CD4-positive, alpha-beta T cell treated with Interleukin-15 for 1 hour (primary cell): ENCODE measurements at places on chromosomes 7 and 10.

GRCh38 chr7:117612637-117613036 lies 132.8 kb downstream of the CFTR start:
- no peak for DNase-seq

DNA sequence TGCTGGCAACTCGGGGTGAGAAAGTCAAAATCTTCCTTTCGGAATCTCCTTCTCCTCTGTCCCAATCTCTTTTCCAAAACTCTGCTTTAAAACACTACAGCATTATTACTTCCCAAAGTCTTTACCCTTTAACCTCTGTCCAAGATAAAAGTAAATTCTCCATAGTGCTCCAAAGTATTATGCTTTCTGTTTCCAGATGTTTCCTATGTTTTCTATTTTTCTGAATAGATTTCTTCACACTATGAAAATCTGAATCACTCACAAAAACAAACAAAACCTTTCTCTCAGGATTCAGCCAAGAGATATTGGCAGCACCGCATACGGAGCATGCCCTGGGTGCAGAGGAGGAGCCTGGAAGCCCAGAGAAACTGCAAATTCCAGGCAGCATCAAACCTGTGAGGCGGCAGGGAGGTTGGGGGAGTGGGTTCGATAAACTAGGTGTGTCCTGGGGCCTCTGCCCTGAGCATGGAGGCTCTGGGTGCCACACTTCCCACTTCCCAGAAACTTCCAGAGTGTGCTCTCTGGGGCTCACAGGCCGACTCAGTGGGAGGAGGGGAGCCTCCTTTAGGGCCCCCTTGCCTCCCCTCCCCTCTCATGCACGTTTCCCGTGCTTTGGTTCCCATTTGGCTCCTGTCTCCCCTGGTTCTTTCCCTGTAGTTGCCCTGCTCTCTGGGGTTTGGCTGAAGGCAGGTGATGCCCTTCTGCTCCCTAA lies 35.6 kb downstream of the VIPR2 start:
- no peak for DNase-seq

DNA sequence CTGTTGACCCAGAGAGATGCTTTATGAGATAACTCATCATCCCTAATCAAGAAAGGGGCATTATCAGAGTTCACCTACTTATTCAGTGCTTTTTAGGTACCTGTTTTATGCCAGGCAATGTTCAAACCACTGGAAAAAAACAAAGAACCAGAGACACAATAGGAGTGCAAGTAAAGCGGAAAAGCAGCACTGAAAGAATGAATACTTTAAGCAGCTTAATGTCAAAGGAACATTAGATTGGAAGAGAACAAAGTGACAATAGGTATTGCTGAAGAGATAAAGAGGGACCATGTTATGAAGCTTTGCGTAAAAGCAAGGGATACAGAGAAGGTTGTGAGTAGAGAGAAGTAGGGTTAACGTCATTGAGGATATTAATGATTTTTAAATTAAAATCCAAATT lies 11.3 kb downstream of the DGKB start:
- no peak for DNase-seq

- DNase-seq: no peak
Observed at GRCh38 chr7:17043012-17043877, 161.5 kb upstream of the AGR3 start.

DNA sequence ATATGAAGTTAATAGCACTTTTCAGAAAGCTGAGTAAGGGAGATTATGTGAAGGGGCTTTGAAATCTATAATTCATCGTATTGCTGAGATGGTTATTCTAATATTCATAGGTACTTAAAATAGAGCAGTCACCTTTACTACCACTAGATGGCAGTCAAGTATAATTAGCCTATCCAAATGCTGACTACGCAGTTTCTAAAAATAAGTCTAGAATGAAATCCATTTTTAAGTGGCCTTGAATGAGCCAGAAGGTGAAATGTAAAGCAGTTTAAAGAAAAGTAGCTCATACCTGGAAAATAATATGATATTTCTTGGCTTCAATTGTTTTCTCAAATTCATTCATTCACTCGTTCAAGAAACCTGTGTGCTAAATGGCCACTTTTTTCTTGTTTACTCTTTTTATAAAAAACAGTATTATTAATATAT lies 1277.1 kb downstream of the GATA3 start:
- DNase-seq: no peak
